MG63 (cell line): ENCODE measurements at places on chromosomes 13 and 19.

DNA sequence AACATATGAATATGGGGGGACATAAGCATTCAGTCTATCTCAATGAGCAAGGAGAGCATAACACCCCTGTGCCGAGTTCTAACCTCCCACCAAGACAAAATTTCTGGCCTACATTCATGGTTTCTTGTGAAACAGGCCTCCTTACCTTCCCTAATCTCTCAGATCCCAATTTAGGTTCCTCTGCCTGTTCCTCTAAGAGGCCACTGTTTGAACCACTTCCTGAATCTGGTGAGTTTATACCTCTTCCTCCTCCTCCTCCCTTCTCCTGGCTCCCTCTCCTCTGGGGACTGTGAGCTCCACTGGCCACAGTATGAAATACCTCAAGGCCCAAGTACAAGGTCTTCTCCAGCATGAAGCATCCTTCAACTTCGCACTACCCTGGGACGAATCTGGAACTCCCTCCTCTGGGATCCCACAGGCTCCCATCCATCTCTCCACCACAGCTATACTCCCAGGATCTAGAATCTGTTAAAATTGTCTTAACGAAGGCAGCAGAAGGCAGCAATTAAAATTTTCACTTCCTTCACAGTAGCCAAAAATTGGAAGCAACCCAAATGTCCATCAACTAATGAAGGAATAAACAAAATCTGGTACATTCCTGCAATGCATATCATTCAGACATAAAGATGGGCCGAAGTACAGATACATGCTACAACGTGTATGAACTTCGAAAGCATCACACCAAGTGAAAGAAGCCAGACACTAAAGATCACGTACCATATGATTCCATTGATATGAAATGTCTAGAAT, 7.8 kb upstream of the SIGLECL1 start:
- no peak for DNase-seq

GRCh38 chr19:48419158-48419920, 25.9 kb downstream of the GRIN2D start:
- DNase-seq: no peak

DNA sequence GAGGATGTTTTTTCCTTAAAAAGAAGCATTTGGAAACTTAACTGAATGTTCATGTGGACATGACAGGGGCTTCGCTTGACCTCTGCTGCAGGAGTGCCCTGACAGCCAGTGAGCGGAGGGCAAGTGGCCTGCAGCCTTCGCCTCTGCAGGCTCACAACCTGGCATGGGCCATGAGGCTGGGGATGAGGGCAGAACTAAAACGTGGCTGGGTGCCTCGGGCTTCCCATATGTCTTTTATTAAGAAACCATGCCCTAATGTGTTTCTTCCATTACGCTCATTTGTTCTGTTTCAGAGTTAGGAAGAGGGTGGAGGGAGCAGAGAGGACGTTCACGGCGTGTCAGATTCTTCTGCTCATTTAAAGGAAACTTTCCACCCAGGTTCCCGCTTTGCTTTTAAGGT, 2.9 kb downstream of the ARHGEF7 start:
- no peak for DNase-seq

DNA sequence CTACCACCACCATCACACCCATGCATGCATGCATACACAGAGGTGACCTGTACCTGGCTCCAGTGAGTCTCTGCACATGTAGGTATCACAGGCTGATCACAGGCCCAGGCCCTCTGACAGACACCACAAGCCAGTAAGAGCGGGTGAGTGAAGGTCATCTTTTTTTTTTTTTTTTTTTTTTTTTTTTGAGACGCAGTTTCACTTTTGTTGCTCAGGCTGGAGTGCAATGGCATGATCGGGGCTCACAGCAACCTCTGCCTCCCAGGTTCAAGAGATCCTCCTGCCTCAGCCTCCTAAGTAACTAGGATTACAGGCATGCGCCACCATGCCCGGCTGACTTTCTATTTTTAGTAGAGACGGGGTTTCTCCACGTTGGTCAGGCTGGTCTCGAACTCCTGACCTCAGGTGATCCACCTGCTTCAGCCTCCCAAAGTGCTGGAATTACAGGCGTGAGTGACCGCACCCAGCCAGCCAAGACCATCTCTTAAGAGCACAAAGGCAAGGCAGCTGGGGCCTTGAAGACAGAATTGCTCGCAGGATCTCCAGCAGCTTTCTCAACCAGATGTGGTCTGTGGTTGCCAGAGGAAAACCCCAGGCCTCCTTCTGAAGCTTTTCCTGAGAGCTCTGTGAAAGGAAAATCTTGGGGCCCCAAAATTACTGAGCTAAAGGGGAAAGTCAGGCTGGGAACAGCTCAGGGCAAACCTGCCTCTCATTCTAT, 3.2 kb upstream of the NKG7 start:
- no peak for DNase-seq

DNA sequence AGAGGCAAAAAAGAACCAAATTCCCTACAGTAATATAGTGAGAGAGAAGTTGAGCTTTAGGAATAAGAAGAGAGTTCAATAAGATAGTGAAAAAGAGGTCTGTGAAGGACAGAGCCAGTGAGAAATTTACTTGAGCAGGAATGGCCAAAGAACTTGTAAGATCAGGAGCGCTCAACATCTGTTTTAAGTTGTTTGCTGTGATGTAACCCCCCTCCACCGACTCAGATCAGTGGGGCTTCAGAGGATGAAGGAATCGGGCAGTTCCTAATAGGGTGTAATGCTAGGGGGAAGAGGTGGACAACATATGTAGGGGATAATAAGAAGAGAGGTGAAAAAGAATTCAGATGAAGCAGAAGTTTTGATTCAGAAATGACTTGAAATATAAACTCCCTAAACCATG, 85.3 kb upstream of the FNDC3A start:
- no peak for DNase-seq

GRCh38 chr13:35157143-35157755, 215.2 kb downstream of the NBEA start:
- peak; percentile 3 for DNase-seq

- DNase-seq: peak; percentile 24
Measured at GRCh38 chr13:30676672-30677071, 58.7 kb upstream of the ALOX5AP start.

DNA sequence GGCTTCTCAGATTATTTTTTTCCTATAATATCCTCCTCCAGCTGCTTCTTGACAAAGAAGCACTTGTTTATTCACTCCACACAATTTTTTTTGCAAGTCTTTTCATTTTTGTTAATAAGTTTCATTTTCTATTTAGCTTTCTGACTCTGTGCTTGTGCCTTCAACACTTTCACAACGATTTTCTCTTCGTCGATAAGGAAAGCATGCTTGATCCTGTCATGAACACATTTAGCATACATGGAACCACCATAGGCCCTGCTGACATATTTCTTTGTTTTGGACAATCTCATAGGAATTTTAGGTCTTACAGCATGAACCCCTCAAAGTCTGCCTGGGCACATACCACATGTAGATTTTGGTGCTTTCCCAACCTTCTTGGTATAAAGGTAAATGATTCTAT, 346.0 kb downstream of the KCNRG start:
- no peak for DNase-seq

DNA sequence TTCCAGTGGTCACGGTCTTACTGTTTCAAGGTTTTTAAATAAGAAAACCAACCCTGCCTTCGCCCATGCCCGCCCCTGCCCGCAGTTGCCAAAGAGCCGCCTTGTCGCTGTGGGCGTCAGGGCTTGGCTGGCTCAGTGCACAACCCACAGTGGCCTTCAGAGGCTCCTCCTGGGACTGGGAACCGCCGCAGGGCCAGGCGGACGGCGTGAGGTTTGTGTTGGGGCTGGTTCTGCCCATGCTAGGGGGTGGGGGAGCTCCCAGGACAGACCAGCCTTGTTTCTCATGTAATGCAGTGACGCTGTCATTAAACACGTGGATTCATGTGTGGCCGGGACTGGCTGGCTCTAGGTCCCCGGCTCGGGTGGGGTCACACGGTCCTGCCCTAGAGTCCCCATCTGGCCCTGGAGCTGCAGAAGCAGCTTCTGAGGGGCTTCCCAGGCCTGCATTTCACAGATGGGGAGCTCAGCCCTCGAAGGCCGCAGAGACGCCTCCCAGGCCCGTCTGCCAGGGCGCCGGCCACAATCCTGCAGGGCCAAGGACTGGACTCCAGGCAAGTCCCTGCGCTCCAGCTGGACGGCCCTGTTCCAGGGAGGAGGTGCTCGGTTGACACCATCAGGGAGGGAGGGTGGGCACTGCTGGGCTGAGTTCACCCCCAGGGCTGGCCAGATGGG, 2.4 kb upstream of the TEKTIP1 start:
- no peak for DNase-seq
